Natural killer cell (primary cell): ENCODE measurements at places on chromosomes 16 and 17. TPM values are rescaled to one million over a fixed set of nuclear protein-coding genes. Genes with fewer than 3 reads are reported as not detected.

ABCC11 gene
- total RNA-seq = 0.30 TPM

MYL11 gene
- 8.0 TPM for total RNA-seq

GRCh38 chr16:87014112-87014511, 303.1 kb downstream of the C16orf95 start:
- H3K27me3 ChIP-seq = peaks cover 5% of the 10 kb centered on the region
- no peak for DNase-seq
- no peak overlapping the region for H3K27ac ChIP-seq
- no peaks in the 10 kb centered on the region for H3K4me1 ChIP-seq

DNA sequence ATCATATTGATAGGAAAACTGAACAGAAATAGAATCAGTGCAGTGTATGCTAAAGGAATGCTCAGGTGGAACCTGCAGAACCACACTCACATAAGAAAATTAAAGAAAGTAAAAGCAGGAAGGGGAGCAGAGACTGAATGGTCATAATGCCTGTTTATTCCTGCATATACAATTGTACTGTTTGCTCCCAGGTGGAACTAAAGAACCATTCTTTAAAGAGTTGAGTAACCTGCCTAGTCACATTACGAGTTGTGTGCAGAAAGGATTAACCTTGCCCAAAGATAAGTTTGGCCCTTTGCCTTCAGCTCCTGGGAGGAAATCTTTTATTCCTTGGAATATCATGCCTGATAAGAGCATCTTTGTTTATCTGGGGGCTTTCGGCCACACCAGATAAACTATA, 434.7 kb downstream of the KIF2B start:
- no peaks in the 10 kb centered on the region for H3K4me1 ChIP-seq
- no peak overlapping the region for H3K27ac ChIP-seq
- no peak for DNase-seq

DNA sequence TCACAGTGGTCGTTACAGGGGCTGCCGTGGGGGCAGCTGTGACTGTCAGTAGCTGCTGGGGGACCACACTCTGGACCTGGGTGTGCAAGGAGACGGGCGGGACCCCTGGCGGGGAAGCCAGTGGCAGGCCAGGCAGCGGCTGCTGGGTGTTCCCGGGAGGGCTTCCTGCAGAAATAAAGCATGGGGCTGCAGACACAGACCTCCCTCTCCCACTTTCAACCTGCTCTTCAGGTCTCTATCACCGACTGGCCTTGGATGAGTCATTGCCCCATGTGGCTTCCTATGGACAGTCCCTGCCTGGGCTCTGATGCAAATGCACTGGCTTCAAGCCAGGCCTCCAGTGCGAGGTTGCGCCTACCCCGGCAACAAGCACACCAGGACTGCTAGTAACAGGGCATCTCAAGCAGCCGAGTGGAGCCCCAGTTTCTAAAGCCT, 17.2 kb downstream of the SREBF1 start:
- no peaks in the 10 kb centered on the region for H3K27me3 ChIP-seq
- DNase-seq = peak; percentile 46
- no peak overlapping the region for H3K4me3 ChIP-seq
- H3K36me3 ChIP-seq = peaks cover 32% of the 10 kb centered on the region
- no peak overlapping the region for H3K27ac ChIP-seq

DNA sequence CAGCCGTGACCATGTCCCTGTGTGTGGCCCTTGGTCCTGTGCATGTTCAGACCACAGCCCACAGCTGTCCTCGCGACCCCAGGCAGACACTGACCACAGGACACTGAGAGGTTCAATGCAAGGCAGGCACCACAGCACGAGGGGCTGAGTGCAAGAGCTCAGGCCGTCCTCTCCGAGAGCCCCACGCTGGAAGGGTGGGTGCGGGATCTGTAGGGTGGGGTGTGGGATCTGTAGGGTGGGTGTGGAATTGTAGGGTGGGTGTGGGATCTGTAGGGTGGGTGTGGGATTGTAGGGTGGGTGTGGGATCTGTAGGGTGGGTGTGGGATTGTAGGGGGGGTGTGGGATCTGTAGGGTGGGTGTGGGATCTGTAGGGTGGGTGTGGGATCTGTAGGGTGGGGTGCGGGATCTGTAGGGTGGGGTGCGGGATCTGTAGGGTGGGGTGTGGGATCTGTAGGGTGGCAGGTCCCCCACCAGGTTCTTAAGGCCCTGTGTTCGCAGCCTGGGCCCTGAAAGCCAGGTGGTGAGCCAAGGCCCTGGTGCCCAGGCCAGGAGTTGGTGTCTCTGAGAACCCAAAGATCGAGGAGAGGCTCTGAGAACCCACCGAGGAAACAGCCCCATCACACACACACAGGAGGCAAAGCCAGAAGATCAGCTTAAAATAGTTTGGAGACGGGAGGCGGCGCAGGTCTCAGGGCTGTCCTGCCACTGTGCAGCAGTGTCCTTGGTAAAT, 48.2 kb downstream of the METRNL start:
- no peak overlapping the region for H3K27ac ChIP-seq
- H3K4me1 ChIP-seq = peaks cover 33% of the 10 kb centered on the region
- H3K4me3 ChIP-seq = no peak overlapping the region
- no peak for DNase-seq

GRCh38 chr16:21175397-21175796, 16.9 kb downstream of the LDAF1 start:
- peaks cover 14% of the 10 kb centered on the region for H3K36me3 ChIP-seq
- no peak overlapping the region for H3K27ac ChIP-seq
- DNase-seq = no peak
- no peaks in the 10 kb centered on the region for H3K27me3 ChIP-seq
